Activated CD8-positive, alpha-beta memory T cell treated with anti-CD3 and anti-CD28 coated beads for 4 hours (primary cell): ENCODE measurements at places on chromosomes 3 and 15.

GRCh38 chr15:68515371-68516095 is 63.3 kb upstream of the CORO2B start:
- DNase-seq = no peak

- DNase-seq = no peak
Measured at GRCh38 chr3:101632586-101632985, 44.3 kb downstream of the ZBTB11 start.

- no peak for DNase-seq
Measured at GRCh38 chr15:29526802-29527201, 257.2 kb upstream of the NSMCE3 start.

- DNase-seq = no peak
Measured at GRCh38 chr15:41881920-41882688, 11.7 kb downstream of the SPTBN5 start.

- no peak for DNase-seq
Measured at GRCh38 chr3:103167850-103168249, 733.0 kb downstream of the ZPLD1 start.

- no peak for DNase-seq
Measured at GRCh38 chr3:31776016-31776415, 205.0 kb downstream of the OSBPL10 start.

GRCh38 chr15:82139823-82140268 is 94.0 kb upstream of the MEX3B start:
- no peak for DNase-seq

GRCh38 chr3:67431887-67432286 is 222.5 kb downstream of the SUCLG2 start:
- DNase-seq = no peak

DNA sequence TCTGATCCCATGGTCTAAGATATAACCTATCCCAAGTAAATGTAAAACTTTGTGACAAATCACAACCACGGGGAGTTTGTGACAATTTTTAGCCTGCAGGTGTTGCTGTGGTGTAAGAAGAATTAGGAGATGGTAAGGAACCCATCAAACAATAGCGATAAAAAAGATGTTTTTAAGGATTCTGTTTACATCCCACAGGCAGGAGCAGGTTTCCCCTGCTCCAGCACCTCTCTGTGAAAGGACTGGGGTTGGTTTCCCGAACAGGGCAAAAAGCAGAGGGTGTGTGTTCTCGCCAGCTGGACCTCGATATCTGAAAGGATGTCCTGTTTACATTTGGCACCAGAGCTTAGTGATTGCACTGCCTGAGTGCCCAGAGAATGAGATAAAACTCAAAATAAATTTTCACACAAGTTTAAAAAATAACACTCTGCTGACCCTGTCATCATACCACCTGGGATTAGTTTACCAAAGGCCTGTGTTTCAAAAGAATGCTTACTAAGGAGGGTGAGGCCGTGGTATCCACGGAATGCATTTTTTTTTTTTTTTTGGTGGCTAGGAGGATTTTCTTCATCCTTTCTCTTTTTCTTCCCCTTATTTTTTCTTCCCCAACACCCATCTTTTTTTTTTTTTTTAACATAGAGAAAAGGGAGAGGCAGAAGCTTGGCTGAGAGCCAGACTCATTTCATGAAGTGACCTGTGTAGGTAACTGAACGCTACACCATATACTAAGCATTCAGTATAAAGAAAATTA is 151.8 kb upstream of the DPH6 start:
- DNase-seq = no peak

DNA sequence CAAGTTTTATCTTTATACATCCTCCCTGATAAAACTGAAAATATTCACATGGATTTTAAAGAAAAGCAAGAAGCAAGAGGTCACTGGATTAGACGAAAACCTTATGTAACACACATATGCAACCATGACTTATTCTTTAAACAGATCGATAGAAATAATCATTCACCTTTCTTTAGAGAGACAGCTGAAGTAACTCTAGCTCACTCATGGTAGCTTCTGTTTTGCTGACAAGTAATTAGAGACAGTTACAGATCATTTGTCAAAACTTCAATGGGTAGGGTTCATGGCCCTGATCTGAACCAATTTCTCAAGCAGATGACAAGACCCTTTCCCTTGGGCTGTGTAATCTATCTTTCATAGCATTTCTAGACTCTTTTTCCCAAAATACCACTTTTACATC is 74.5 kb downstream of the PLCH1 start:
- no peak for DNase-seq

- DNase-seq = no peak
Measured at GRCh38 chr3:112734171-112734570, 93.2 kb upstream of the CCDC80 start.

GRCh38 chr3:120469882-120470301 is 19.1 kb upstream of the FSTL1 start:
- DNase-seq = no peak

- no peak for DNase-seq
Measured at GRCh38 chr3:48240000-48240963, 622 bp upstream of the ZNF589 start.

DNA sequence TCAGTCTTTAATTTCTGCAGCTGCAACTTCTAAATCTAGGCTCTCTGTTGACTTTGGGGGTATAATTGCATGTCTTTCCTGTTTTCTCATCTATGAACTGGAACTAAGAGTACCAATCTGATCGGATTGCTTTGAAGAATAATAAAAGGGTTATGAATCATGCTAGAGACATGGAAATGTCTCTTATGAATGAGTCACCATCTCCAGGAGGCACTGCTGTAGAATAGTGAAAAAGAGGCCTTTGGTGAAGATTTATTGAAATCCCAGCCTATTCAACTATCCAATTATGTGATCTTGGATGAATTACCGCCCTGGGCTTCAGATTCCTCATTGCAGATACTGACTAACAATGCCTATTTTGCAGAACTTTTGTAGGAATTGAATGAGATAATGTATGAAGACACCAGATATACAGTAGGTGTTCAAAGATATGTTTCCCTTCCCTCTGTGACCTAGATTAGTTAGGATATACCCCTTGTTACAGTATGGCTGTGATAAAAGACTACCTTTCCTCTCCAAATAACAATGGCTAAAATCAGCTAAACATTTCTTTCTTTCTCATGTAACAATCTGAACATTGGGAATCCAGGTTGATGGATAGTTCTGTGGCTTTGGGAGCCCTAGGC is 11.5 kb upstream of the CMTM8 start:
- DNase-seq = no peak

GRCh38 chr3:57199895-57200297 is at the start of gene HESX1:
Gene HESX1, minus strand, starts transcription at chr3:57199978. Its CDS starts 60 bp downstream, at chr3:57199918.
- DNase-seq = no peak
